Activated CD8-positive, alpha-beta memory T cell treated with anti-CD3 and anti-CD28 coated beads, Interleukin-2, amount 10 ng/mL, durations not matched to agents 7 days and 5 days (primary cell): ENCODE measurements at places on chromosomes 6 and 20. TPM values are rescaled to one million over a fixed set of nuclear protein-coding genes. Genes with fewer than 3 reads are reported as not detected.
A peak's percentile ranks its signal among the peaks of the same experiment; 100 is the strongest.

DNA sequence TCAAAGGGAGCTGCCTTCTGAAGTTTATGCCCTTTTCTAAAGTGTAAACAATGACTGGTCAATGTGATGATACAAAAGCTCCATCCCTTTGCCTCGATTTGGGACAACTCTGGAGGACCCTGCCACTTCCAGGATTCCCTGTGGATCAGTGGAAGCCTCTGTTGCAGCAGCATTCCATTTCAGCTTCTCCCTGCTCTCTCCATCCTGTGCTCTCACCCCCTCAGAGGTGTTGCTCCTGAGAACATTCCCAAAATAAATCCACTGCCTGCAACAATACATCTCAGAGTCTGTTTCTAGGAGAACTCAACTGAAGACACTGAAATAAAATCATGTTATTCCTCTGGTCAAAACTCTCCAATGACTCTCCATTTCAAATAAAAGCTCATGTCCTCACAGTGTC lies 263.6 kb downstream of the HACE1 start:
- H3K4me1 ChIP-seq: no peaks in the 10 kb centered on the region
- no peak overlapping the region for H3K4me3 ChIP-seq
- peaks cover 26% of the 10 kb centered on the region for H3K27me3 ChIP-seq
- no peak for DNase-seq

DNA sequence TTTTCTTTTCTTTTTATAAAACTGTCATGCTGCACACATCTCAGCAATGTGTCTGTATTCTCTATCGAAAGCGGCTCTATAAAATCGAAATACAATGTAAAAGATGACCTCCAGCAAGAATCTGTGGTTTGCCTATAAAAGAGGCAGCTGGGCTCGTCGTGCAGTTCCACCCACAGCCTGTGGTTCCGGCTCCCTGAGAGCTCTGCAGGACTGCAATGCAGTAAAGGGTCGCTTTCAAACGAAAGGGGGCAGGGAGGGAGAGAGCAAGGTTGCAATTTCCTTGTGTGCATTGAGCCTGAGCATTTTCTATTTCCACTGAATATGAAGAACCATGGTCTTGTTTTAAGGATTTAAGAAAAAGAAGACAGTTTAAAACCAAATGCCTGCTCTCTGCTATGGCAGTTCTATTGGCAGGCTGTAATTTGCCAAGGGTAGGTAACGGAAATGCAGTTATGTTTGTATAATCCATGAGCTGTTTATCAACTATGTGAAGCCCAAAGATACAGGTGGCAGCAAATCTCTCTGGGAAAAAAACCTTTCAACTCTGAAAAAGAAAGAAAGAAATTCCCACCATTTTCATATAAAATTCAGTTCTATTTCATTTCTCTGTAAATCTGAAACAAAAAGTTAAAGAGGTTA lies 236.5 kb downstream of the HACE1 start:
- no peaks in the 10 kb centered on the region for H3K36me3 ChIP-seq
- no peak overlapping the region for H3K4me3 ChIP-seq
- peaks cover 5% of the 10 kb centered on the region for H3K4me1 ChIP-seq

- H3K4me1 ChIP-seq: no peaks in the 10 kb centered on the region
- DNase-seq: no peak
- no peak overlapping the region for H3K4me3 ChIP-seq
- no peak overlapping the region for H3K27ac ChIP-seq
- H3K27me3 ChIP-seq: no peaks in the 10 kb centered on the region
- H3K36me3 ChIP-seq: no peaks in the 10 kb centered on the region
These were observed 271.4 kb upstream of the MAN1A1 start for GRCh38 chr6:119620846-119621555.

GRCh38 chr6:33420491-33421343 lies 852 bp downstream of the SYNGAP1 start:
- peaks cover 15% of the 10 kb centered on the region for H3K27me3 ChIP-seq
- peaks cover 8% of the 10 kb centered on the region for H3K36me3 ChIP-seq

DNA sequence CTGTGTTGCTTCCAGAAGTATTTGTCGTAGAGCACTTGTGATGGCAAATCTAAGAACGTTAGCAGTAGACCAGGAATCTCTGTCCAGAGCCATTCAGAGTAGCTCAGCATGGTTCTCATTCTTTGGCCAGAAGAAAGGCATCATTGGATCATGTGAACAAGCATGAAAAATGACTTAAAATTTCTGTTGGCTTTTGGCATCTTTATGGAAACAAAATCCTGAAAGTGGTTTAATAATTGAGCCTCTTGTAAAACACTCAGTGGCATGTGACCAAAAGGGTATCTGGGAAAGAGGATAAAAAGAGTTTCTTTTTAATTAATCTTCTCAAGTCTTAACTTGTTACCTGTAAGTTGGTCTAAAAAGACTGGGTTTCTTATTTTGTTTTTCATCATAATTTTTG lies 55.2 kb downstream of the PTPN1 start:
- no peak overlapping the region for H3K27ac ChIP-seq
- peaks cover 68% of the 10 kb centered on the region for H3K4me1 ChIP-seq
- H3K36me3 ChIP-seq: peaks cover 53% of the 10 kb centered on the region
- no peak for DNase-seq

DNA sequence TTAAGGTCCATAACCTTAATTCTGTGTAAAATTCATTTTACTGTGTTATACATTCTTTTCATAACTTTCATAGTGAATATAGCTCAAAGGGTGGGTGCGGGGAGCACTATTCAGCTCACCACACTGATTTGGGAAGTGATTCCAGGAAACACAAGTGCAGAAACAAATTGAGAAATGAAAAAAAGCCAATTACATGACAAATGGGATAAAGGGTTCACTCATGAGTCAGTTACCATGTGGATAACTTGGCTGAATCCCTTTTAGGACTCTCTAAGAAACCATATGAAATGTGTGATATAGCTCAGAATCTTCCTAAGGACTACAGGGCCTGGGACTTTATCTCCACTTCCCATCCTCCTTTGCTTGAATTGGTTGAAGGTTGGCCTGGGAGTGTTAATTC lies 3.1 kb upstream of the BTN2A1 start:
- H3K4me1 ChIP-seq: peaks cover 24% of the 10 kb centered on the region
- no peak for DNase-seq
- H3K27ac ChIP-seq: no peak overlapping the region

GRCh38 chr20:56943946-56944945 lies 315.1 kb downstream of the TFAP2C start:
- H3K4me3 ChIP-seq: no peak overlapping the region
- no peaks in the 10 kb centered on the region for H3K4me1 ChIP-seq
- H3K27me3 ChIP-seq: no peaks in the 10 kb centered on the region
- no peaks in the 10 kb centered on the region for H3K36me3 ChIP-seq
- no peak overlapping the region for H3K27ac ChIP-seq

GRCh38 chr6:145707397-145707796 lies 27.9 kb downstream of the EPM2A start:
- no peak for DNase-seq
- H3K36me3 ChIP-seq: peaks cover 7% of the 10 kb centered on the region
- no peaks in the 10 kb centered on the region for H3K27me3 ChIP-seq
- H3K27ac ChIP-seq: no peak overlapping the region
- H3K4me3 ChIP-seq: no peak overlapping the region

- H3K4me1 ChIP-seq: peaks cover 8% of the 10 kb centered on the region
- peaks cover 22% of the 10 kb centered on the region for H3K27me3 ChIP-seq
- no peak for DNase-seq
- H3K4me3 ChIP-seq: no peak overlapping the region
- H3K27ac ChIP-seq: no peak overlapping the region
- no peaks in the 10 kb centered on the region for H3K36me3 ChIP-seq
These were observed 37.7 kb downstream of the ZBTB9 start for GRCh38 chr6:33492093-33492492.

DNA sequence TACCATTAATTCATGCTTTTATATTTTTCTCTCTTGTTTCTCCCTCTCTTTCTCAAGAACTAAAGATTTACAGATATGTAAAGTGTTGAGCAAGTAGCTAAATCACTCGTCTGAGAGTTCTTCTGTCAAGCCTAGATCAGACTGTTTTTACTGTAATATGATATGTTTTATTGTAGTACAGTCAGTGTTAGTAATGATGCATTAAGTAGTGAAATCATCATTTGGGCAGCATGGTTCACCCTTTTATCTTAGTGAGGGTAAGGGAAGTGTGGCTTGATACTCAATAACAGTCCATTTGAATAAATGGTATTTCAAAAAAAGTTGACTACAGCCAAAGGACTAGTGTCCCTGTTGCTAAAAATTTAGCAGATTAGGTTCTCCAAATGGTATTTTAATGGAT lies 9.2 kb downstream of the CYB5R4 start:
- no peak overlapping the region for H3K4me3 ChIP-seq
- H3K27me3 ChIP-seq: no peaks in the 10 kb centered on the region
- peaks cover 5% of the 10 kb centered on the region for H3K4me1 ChIP-seq

DNA sequence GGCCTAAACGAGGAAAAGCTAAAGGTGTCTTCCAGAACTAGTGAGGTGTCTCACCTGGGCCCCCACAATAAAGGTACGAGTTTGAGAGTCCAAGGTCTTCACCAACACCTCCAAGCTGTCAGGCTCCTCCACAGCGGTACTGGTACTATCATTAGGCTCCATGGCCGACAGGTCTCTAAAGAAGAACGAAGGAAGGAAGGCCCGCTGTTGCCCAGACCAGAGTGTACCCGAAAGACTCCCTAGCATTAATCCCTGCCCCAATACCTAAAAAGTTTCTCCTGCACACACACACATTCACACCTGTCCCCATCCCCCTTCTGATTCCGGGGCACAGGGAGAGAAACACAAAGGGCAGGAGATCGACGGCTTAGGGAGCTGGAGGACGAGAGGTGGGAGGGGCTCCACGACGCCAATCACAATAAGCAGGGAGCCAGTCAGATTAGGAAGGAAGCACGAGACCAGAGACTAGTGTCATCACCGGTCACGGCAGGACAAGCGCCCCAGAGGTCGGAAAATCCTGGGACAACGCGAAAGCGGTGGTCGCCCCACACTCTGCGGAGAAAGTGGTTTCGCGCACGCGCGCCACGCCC lies 764 bp downstream of the BAG6 start:
- peak overlapping the region; percentile 96 for H3K27ac ChIP-seq
- H3K4me3 ChIP-seq: peak overlapping the region; percentile 89
- peak; percentile 83 for DNase-seq
- H3K36me3 ChIP-seq: peaks cover 32% of the 10 kb centered on the region
- H3K4me1 ChIP-seq: peaks cover 51% of the 10 kb centered on the region

DNA sequence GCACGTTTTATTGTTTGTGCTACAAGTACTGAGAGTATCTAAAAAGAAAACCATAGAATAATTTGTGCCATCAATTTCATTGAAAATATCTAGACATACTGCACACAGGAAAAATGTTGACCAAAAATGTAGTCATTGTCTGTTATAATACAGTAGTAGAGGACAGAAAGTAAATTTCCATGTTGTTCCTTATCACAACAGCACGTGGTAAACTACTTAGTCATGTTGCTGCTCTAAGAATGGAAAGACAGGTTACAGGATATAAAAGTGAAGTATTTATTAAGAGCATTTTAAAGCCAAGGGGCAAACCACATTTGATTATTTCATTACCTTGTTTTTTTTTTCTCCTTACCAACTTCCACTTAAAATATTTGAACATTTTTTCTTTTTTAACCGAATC lies 89.0 kb upstream of the CEP85L start:
- H3K4me1 ChIP-seq: peaks cover 8% of the 10 kb centered on the region
- H3K27ac ChIP-seq: no peak overlapping the region
- no peak for DNase-seq
- no peaks in the 10 kb centered on the region for H3K36me3 ChIP-seq

DNA sequence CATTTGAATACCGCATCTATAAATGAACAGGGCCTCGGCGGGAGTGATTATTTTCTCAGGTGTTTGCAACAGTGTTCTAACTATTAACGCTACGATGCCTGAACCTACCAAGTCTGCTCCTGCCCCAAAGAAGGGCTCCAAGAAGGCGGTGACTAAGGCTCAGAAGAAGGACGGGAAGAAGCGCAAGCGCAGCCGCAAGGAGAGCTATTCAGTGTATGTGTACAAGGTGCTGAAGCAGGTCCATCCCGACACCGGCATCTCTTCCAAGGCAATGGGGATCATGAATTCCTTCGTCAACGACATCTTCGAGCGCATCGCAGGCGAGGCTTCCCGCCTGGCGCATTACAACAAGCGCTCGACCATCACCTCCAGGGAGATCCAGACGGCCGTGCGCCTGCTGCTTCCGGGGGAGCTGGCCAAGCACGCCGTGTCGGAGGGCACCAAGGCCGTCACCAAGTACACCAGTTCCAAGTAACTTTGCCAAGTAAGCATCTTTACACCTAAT lies 70.9 kb downstream of the HFE start:
- DNase-seq: peak; percentile 94
- peaks cover 19% of the 10 kb centered on the region for H3K36me3 ChIP-seq
- H3K27ac ChIP-seq: peak overlapping the region; percentile 97

DNA sequence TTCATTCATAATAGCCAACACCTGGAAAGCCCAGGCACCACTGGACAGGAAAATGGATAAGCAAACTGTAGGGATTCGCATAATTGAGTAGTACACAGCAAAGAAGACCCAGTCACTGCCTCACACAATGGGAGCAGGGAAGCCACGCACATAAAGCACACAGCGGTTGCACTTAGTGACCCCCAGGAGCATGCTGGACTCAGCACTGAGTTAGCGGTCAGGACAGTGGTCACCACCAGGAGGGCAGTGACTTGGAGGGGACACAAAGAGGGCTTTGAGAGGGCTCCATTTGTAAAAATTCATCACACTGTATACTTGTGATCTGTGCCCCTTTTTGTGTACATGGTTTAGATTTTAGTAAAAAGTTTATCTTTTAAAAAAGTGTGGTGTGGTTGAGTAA lies 2.4 kb upstream of the BPIFB3 start:
- no peak overlapping the region for H3K27ac ChIP-seq
- H3K27me3 ChIP-seq: no peaks in the 10 kb centered on the region
- no peak overlapping the region for H3K4me3 ChIP-seq
- H3K4me1 ChIP-seq: no peaks in the 10 kb centered on the region
- no peak for DNase-seq

DNA sequence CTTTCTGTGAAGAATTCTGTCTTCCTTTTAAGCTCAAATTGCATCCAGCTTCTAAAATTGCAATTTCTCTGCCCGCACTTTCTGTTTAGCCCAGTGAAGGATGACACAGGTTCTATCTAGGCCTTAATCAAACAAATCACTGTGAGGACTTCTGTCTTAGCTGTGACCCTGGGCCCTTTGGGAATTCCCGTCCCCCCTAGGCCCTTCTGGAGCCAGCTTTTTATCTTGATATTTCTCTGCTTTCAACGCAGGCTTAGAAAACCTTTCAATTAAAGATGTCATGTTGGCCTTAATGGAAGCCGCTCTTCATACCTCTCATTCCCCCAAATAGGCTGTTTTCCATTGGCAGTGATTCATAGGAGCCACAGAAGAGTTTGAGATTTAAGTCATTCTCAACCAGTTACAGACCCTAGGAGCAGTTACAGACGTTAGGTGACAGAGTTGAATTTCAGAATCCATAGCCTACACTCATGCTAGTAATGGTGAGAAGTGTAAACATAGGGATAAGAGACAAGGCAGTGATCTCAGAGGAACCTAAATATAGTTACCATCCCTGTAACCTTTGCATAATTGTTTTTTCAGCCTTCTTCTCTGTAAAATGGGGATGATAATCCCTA lies 74.8 kb upstream of the FLRT3 start:
- H3K27me3 ChIP-seq: no peaks in the 10 kb centered on the region
- no peak overlapping the region for H3K4me3 ChIP-seq
- H3K4me1 ChIP-seq: no peaks in the 10 kb centered on the region

- H3K27me3 ChIP-seq: no peaks in the 10 kb centered on the region
- H3K27ac ChIP-seq: no peak overlapping the region
- no peak overlapping the region for H3K4me3 ChIP-seq
- no peaks in the 10 kb centered on the region for H3K4me1 ChIP-seq
These were observed 767.8 kb downstream of the TFAP2A start for GRCh38 chr6:9647071-9647445.

GRCh38 chr20:14343491-14344065 lies 6.2 kb upstream of the FLRT3 start:
- no peaks in the 10 kb centered on the region for H3K27me3 ChIP-seq
- DNase-seq: no peak
- H3K36me3 ChIP-seq: no peaks in the 10 kb centered on the region

CCR6 gene
- 9.1 TPM for total RNA-seq

OR2J3 gene
- not detected for total RNA-seq

MEI4 gene
- not detected for total RNA-seq

DUSP22 gene
- total RNA-seq: 47.8 TPM

SLC35D3 gene
- total RNA-seq: not detected

SIRT5 gene
- total RNA-seq: 6.9 TPM

DEFB124 gene
- total RNA-seq: not detected
